ENCODE measurements at places on chromosomes 16 and 17.

DNA sequence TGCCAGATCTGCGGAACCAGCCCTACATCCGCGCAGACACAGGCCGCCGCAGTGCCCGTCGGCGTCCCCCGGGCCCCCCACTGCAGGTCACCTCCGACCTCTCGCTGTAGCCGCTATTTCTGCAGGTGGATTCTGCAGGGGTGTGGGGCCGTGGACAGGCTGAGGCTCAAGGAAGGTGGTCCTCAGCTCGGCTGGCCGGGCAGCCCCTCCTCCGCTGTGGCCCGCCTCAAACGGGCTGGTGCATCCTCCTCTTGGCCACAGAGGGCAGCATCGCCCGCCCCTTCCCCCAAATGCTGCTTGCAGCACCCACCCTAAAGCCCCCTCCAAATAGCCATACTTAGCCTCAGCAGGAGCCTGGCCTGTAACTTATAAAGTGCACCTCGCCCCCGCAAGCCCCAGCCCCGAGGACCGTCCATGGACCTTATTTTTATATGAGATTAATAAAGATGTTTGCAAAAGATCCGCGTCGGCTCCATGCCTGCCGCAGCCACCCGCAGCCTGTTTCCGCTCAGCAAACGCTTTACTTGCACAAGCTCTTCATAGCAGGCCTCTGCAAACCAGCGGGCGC is 14.9 kb downstream of the SPATA32 start:
- DNase-seq: no peak

DNA sequence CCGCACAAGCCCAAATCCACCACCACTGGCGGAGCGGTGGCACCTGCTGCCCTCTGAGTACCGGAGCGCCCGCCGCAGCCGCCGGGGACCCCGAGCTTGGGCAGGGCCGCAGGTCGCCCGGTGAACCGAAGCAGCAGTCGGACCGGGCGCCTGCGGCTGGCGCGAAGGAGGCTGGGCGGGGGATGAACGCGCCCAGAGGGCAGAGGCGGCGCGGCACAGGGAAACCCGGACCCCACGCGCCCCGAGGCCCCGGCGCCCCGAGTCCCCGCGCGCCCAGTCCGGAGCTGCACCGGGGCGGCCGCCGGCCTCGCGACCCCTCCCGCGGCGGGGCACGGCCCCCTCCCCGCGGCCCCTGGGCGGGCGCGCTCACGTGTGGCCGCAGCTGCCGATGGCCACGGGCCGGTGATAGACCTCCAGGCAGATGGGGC is 393 bp downstream of the RNF166 start:
- DNase-seq: no peak

DNA sequence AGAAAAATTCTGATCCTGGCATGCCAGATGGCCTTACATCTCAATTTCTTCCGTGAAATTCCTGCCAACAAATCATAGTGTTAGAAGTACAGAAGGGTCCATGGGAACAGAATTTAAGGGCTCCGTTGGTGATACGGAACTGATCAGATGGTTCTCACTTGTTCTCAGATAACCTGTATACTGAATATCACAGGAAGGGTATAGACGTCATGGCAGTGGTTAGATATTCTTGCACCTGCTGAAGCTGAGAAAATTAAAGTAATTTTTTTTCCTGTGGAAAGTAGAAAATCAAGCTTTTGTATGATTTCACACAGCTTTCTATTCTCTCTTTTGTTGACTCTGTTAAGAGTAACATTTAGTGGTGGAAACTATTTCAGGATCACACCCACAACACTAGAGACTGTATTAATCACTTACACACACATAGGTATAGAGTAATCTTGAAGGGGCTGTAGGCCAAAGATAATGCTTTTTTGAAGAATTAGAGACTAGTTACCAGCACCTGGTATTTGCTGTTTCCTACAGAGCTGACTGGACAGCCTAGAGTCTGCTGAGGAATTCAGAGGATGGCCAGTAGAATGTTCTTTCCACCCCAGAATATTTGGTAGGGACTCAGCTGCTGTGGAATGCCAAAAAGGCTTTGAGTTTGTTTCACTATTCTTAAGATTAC is 7.5 kb downstream of the TENT4B start:
- no peak for DNase-seq

GRCh38 chr17:17042851-17043460 is 699 bp downstream of the MPRIP start:
- peak; percentile 82 for DNase-seq

- no peak for DNase-seq
Measured at GRCh38 chr16:5925850-5926249, 828.3 kb upstream of the EEF2KMT start.

DNA sequence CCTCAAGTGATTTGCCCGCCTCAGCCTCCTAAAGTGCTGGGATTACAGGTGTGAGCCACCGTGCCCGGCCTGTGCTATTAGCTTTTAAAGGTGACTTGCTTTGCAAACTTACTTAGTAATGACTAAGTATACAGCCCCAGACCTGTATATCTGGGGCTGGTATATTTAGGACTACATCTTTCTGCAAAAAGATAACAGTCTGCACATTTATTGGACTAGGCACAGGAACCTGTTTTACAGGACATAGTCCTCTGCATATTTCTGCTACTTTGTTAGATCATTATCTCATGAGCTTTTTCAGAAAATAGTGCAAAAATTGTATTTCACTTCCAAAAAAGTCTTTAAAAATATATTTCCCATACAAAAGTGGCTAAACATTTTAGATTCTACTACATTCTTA is 1.3 kb downstream of the KRT24 start:
- no peak for DNase-seq

GRCh38 chr16:4376893-4377572 is 5.4 kb downstream of the VASN start:
- no peak for DNase-seq
